NCI-H187 treated with DMSO at 0.1 percent for 48 hours (cell line): ENCODE measurements at places on chromosomes 6 and 20.
A peak's percentile ranks its signal among the peaks of the same experiment; 100 is the strongest.

DNA sequence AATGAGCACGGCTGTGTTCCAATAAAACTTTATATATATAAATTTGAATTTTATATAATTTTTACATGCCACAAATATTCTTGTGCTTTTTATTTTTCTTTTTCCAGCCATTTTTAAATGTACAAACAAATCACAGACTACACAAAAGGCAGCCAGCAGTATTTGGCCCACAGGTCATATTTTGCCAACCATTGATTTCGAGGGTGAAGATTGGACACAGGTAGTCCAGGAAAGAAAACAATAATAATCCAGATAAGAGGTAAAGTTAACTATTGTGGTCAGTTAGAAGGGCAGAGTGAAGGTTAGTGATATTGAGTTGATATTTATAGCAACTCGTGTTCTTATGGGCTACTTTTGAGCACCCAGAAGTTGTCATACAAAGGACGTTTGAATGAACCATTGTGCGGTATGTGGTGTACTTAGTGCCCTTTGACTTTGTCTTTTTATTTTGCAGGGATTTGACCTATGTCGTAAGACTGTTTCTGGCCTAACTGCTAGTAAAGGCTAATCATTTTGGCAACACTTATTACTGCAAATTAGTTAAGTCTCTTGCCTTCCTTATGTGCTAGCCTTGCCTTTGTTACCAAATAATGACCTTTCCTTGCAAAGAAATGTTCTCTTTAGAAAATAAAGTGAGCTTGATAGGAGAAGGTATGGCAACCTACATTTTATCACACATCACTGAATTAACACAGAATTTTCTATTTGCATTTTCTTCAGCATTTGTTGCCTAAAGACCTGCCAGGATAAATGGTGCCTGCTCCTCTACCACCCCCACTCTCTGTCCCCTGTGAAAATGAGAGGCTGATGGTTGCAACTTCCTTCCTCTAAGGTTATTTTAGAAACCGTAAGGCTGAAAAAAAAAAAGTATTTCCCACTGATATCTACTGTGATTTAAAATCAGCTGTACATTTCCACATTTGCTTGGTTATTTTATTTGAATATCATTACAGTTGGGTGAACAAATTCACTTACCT, 493.9 kb upstream of the SOX4 start:
- DNase-seq = no peak

- no peak for DNase-seq
Observed at GRCh38 chr6:160986851-160987250, 4.7 kb upstream of the MAP3K4 start.

GRCh38 chr20:24494460-24494920, 25.1 kb downstream of the SYNDIG1 start:
- no peak for DNase-seq

GRCh38 chr6:163668061-163668426, 253.5 kb downstream of the QKI start:
- no peak for DNase-seq

DNA sequence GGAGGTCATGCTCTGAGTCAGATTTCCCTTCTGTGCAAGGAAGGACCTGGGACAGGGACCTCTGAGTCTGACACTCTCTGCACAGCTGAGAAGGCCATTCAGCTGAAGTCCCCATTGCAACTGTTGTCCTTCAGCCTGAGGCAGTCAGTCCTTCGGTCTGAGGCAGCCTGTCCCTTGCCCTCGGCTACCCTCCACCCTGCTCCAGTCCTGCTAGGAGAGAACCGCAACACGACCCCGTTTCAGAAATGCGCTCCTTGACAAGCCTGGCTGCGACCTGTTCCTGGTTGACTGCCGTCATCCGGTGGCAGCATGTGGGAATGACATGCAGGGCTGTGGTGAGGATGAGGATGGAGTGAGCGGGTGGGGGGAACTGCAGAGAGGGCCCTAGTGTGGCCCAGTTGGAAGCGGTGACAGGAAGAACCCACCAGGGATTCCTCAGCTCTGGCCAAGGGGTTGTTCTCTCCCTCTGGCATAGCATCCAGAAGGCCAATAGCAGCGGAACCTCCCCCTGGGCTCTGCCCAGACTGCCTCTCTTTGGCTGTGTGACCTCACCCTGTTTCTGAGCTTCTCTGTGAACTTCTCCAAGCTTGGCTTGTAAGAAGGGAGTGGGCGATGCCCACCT, 40.3 kb upstream of the ANGPT4 start:
- peak; percentile 3 for DNase-seq
